ENCODE measurements at places on chromosomes 6 and 20.

GRCh38 chr6:37201726-37202125 lies 31.8 kb downstream of the PIM1 start:
- no peak for DNase-seq

DNA sequence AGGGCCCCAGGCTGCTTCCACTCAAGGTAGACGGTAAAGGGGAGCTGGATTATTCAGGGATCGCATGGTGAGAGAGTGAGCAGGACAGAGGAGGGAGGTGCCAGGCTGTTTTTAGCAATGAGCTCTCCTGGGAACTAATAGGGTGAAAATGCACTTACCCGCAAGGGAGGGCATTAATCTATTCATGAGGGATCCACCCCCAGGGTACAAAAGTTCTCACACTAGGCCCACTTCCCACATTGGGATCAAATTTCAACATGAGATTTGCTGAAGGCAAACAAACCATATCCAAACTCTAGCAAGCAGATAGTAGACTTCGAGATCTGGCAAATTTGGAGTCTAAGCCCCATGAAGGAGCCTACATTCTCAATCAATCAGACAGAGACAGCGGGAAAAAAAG lies 408.6 kb downstream of the RNF144B start:
- DNase-seq = no peak

DNA sequence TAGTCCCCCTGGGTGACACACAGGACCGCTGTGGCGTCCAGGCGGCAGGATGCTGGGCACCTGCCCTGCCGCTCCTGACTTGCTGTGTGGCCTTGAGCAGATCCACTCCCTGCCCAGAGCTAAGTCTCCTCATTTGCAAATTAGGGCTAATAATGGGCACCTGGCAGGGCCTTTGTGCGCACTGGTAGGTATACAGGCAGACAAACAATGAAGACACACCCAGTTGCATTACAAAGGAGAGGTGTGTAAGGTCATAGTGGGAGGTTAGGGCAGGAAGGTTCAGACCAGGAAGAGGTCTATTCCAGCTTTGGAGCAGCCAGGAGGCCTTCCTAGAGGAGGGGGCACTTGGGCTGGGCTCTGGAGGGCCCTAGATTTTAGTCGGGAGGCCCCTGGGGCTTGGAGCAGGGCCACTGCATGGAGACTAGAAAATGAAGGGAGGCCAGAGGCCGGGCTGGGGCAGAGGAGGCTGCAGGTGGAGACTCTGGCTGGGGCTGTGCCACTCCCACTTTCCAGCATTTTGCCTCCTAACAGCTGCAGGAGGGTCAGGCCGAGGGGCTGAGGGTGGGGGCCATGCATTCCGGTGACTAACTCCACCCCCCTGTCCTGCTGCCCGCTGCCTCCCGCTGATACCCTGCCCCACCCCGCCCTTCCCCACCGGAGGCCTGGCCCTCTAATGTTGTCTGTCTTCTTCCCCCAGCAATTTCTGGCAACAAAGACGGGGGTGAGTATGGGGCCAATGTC lies 28.5 kb downstream of the MYH7B start:
- no peak for DNase-seq

- no peak for DNase-seq
These were observed 288.0 kb downstream of the ADGB start for GRCh38 chr6:146886587-146887446.

- no peak for DNase-seq
These were observed 228.6 kb downstream of the PREX1 start for GRCh38 chr20:48599106-48599747.

DNA sequence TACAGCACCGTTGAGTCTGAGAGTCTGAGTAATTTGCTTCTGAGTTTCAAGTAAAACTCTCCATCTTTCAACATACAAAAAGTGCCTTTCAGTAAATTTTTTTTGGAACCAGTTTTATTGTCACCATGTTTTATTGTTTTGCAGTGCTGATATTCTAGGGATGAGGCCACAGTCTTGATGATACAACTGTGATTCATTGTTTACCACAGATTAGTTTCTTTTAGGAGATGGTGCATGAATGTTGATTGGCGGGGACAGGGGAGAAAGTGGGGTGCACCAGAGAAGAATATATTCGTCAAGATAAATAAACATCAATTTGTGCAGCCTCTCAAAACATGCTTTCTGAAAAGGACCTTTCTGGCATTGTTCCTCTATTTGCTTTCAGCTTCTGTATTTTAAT lies 109.0 kb downstream of the MCHR2 start:
- no peak for DNase-seq

GRCh38 chr6:169224185-169224695 lies 29.4 kb downstream of the THBS2 start:
- DNase-seq = no peak

- no peak for DNase-seq
These were observed 540 bp downstream of the SGK2 start for GRCh38 chr20:43559147-43559987.

GRCh38 chr6:135191508-135192255 lies 10.6 kb downstream of the MYB start:
- no peak for DNase-seq

DNA sequence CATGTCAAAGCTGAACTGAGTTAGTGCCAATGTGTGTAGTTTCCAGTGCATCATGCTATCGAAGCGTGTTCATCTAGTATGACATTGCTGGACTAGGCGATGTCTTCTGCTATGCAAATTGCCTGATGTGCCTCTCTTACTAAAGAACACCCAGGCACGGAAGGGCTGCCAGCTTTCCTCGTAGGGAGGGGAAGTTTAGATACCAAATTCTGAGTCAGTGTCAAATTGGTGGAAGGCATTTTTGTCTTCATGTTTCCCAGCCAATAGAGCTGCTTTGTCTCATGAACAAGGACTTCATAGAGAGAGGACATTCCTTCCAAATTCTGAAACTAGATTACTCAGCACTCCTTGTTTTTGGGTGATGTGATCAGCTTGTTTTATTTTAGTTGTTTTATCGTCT lies 320.1 kb downstream of the BTBD3 start:
- DNase-seq = peak; percentile 41

GRCh38 chr20:19466206-19466928 lies 253.9 kb downstream of the SLC24A3 start:
- no peak for DNase-seq

DNA sequence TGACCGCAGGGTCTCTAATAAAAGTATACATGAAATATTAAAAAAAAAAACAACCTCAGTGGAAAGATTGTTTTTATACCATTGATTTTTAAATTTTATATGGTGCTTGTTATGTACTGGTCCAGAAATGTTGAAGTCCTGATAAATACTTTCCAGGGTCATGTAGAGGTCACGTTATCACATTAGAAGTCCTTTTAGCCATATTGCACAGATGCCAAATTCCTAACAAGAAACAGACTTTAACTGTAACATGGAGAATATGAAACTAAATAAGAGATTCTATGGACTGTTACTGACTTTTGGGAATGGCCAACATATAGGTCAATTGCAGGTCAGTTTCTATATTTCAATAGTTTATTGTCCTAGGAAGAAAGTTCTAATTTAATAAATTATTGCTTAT lies 89.0 kb downstream of the ADGRB3 start:
- DNase-seq = no peak

- DNase-seq = no peak
These were observed 125.1 kb downstream of the MYLK4 start for GRCh38 chr6:2625581-2625980.

GRCh38 chr6:79280756-79281155 lies 46.3 kb upstream of the HMGN3 start:
- DNase-seq = no peak

DNA sequence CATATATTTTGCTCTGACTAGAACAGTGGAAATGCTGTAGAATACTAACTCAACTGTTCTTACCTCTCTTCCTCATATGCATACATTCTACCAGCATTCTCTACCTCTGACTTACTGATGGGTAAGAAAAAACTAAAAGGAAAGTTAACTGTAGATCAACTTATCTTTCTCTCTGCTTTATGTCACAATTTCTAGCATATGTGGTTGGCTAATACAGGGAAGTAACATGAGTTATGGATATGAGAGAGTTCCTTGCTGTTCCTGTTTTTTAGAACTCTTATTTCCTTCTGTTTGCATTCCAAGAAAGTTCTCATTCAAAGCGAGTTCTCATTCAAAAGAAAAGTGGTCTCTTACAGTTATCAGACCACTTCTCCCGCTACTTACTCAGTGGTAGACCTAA lies 226.8 kb upstream of the SGK1 start:
- DNase-seq = no peak

GRCh38 chr6:142407685-142408273 lies 106.0 kb downstream of the ADGRG6 start:
- DNase-seq = no peak

DNA sequence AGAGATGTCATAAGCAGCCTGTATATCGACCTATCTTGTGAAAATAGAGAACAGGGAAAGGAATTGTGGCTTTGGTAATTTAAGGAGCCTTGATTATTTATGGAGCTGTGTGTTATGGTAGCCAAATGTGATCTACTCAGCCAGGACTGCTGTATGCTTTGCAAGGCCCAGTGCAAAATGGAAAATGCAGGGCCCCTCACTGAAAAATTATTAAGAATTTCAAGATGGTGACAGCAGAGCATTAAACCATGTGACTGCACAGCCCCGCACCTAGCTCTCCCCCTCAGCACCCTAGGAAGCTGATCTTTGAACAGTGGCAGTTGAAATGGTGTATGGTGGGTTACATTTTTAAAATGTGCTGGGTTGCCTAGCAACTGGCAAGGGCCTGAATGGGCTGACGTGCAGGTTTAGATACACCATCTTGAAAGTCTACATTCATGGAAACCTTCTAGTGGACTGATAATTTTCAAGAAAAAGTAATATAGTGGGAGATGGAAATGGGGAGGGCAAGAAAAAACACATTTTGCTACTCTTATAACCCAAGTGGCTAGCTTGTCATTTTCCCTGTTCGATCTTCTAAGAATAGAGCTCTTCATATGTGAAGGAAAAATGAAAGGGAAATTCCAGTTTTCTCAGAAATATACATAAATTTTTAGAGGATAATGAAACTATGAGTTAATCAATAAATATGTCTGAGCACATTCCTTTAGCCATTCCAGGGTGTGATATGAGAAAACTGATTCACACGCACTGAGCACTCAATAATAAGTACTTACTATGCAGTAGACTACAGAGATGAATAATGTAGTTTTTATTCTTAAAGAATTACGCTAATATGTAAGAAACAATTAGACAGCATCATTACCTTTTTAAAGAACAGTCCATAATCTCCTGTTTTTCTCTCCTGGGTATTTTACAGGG lies 208.0 kb downstream of the ARHGAP18 start:
- no peak for DNase-seq

- no peak for DNase-seq
These were observed 276.4 kb downstream of the PRL start for GRCh38 chr6:22020299-22021003.

GRCh38 chr20:45095805-45096238 lies 5.1 kb downstream of the KCNS1 start:
- peak; percentile 6 for DNase-seq

DNA sequence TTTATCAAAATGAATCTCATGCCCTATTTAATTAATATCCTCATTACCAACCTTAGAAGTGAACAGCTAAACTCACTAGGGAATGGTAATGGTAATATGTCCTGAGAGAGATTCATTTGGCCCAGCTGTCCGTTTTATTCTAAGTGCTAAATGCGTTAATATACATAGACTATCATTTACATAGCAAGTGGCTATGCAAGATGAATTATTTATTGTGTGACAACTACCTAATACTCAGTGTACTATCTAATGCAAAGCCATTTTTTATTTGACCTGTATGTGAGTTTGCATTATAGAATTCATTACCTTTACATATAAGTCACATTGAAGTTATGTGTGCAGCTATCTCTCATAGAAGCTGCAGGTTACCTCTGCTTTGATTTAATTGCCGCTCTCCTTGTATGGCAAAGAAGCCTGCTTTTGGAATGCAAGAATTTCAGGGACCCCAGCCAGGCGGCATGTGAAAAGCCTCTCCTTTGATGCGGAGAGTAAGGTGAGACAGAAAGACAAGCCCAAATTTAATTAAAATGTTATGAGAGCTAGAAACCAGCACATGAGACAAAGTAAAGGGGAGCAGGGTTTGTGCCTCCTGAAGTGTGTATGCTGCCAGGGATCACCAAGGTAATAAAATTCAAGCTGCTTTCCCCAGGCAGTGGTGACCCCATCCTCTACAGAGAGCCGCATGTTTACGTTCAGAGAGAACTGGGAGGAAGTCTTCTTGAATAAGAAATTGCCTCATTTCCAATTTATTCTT lies 693.0 kb upstream of the MAP3K7 start:
- DNase-seq = no peak

- no peak for DNase-seq
These were observed 16.1 kb upstream of the SERPINB1 start for GRCh38 chr6:2857580-2858337.

GRCh38 chr6:80642452-80642851 lies 536.0 kb downstream of the BCKDHB start:
- no peak for DNase-seq

DNA sequence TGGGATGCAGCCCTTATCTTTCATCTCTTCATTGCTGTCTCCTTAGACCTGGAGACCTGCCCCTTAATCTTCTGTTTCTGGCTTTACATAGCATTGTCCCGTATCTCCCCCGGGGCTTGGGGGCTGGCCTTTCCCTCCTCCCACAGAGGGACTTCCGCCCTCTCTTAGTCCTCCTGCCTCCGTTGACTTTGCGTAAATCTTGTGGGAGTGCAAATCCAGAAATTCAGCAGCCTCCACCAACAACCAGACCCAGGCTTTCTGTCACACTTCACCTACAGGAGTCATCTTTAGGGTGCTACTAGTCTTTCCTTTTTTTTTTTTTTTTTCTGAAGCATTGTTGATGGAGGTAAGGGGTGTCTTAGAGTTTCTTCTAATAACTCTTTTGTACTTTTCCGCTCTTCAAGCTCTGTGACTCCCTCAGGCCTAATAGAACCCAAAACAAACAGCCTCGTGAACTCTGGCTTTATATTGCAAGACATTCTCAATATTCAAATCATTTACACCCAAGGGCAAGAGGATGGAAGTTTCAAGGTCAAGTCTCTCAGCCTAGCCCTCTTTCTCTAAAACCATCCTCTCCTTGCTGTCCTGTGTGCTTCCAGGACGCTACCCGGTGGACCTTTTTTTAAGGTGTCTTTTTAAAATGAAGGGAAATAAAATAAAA lies 66.2 kb downstream of the RREB1 start:
- no peak for DNase-seq

GRCh38 chr20:51660672-51661608 lies 107.2 kb downstream of the ATP9A start:
- no peak for DNase-seq

GRCh38 chr6:165321555-165322145 lies 12.2 kb upstream of the C6orf118 start:
- no peak for DNase-seq

- DNase-seq = no peak
These were observed 69.0 kb upstream of the NRSN1 start for GRCh38 chr6:24057030-24057429.

DNA sequence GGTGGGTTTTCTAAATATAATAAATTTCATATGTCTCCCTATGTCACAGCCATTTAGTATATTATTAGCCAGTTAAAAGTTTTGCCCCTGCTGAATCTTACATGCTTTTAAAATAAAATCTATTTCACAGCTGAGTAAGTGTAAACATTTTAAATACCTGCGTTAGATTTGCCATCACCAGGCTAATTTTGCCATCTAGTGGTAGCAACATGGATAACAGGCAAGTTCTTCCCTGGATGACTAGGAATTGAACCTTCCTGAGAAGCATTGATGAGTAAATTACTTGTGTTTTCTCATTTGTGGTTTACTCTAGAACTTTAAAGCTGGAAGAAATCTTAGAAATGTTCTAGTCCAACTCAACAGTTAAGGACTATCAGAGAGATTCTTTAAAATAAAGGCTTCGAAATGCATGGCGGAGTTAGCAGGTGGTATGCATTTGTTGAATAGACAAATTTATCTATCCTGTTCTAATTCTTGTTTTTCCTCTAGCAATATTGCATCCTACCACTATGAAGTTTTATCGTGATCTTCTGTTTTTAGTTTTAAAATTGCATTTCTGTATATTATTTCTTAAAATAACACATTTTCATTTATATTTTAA lies 2.6 kb downstream of the PRSS35 start:
- peak; percentile 6 for DNase-seq
